ENCODE measurements at places on chromosomes 1 and 21. TPM values are rescaled to one million over a fixed set of nuclear protein-coding genes. Genes with fewer than 3 reads are reported as not detected.

DNA sequence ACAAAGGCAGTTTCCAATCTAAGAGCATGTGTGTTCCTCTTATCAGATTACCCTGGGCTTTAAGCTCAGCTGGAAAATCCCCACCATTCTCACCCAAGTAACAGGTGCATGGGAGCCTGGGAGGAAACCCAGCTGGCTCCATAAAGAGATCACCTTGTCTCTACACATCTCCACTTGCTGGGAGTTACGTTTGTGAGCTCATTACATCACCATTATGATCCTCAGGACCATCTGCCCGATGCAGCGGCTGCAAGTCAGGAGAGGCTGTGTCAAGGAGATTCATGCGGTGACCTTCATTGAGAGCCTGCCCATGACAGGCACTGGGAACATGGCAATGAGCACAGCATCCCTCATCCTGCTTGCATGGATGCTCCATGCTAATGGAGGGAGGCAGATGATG is 618.0 kb downstream of the NPHP4 start:
- DNase-seq, result no peak

GRCh38 chr1:225987491-225988316 is 11.4 kb downstream of the SDE2 start:
- DNase-seq, result no peak

- DNase-seq, result no peak
Measured at GRCh38 chr1:101522486-101522885, 285.7 kb downstream of the S1PR1 start.

Gene ASCL5
- not detected for total RNA-seq

- no peak for DNase-seq
Measured at GRCh38 chr1:230207598-230207997, 140.6 kb downstream of the GALNT2 start.

Gene NUP210L
- not detected for total RNA-seq
